ENCODE measurements at places on chromosomes 12 and 14.

- DNase-seq = no peak
Measured at GRCh38 chr14:102951799-102952198, 29.3 kb downstream of the AMN start.

GRCh38 chr12:25063873-25064628 is 115.2 kb upstream of the BCAT1 start:
- no peak for DNase-seq

DNA sequence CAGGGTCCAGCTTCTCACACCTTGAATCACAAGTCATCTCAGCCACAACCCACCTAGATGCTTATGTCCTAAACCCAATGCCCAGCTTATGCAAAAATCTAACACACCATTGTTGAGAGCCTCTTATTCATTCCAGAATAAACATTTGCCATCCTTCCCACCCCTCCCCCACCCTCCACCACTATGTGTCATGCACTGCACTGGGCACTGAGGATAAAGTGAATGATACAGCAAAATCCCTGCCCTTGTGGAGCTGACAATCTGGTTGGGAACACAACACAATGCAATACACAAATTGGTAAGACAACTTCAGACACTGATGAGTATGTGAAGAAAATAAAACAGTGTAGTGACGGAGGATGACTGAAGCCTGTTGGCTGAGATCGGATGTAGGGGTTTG is 1.4 kb upstream of the GLTP start:
- no peak for DNase-seq

- DNase-seq = no peak
Measured at GRCh38 chr14:97178781-97179180, 381.6 kb downstream of the VRK1 start.

GRCh38 chr12:124861898-124862676 is 1.6 kb downstream of the SCARB1 start:
- no peak for DNase-seq

DNA sequence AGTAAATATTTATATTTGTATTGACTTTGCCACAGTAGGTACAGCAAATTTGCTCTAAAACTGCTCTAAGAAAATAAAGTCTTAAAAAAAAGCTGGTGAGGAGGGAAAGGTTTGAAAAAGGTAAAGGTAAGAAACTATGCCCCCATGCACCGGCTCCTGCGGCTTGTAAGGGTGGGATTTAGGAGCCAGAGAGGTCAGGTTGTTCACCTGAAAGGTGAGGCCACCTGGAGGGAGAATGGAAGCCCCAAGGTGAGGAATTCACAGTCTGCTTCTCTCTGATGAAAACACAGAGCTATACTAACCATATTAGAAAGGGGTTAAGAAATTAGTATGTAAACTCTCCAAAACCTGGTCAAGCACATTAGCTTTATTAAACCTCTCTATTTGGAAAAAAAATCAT is 31.8 kb downstream of the CPM start:
- no peak for DNase-seq

DNA sequence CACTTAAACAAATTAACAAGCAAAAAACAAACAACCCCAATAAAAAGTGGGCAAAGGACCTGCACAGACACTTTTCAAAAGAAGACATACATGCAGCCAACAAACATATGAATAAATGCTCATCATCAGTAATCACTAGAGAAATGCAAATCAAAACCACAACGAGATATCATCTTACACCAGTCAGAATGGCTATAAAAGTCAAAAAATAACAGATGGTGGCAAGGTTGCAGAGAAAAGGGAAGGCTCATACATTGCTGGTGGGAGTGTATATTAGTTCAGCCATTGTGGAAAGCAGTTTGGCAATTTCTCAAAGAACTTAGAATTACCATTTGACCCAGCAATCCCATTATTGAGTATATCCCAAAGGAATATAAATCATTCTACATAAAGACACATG is 34.6 kb upstream of the NT5DC3 start:
- no peak for DNase-seq

- DNase-seq = no peak
Measured at GRCh38 chr12:89695830-89696229, 12.8 kb downstream of the ATP2B1 start.

- DNase-seq = no peak
Measured at GRCh38 chr14:52801014-52801712, 9.8 kb upstream of the GNPNAT1 start.
